GM12892 (cell line): ENCODE measurements at places on chromosomes 12 and 14.

DNA sequence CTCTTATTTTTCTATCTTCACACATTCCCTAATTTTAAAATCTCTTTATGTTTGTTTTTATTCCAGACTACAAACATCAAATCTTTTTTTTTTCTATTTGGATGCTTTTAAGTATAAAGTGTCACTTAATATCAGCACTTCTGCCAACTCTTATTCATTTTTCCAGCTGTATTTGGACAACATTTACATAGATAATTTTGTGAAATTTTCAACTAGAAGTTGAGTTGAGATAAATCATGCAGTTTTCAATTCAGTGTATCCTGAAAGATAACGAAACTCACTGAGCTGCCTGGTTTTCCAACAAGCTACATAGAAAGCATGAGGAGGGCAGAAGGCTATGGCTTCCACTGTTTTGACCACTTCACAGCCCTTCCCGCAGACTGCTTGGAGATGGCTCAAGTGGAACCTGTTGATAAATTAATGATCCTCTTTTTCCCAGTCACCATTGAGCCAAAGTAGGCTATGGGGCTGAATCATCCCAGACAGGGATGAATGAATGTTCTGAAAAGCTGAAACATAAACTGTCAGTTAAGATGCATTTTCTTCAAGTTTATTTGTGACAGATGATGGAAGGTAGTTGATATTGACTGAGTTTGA is 213.9 kb downstream of the RAD51B start:
- no peak for DNase-seq

DNA sequence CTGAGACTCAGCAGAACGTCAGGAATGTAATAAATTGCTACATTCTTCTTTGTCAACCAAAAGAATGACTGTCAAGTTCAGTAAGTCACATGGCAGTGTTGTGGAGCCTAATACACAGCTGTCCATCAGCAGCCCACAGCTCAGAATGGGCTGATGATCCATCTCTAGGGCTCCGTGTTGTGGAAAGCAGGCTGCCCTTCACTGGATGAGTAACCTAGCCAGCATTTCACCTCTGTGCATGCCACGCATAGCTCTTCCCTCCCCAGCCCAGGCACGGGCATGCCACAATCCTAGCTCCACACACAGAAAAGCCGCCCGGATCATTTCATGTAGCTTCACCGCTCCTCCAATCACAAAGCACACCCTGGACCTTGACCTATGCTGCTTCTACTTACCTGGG is 878.0 kb upstream of the TMEM132C start:
- DNase-seq, result no peak

GRCh38 chr12:62279961-62280360 is 19.8 kb downstream of the USP15 start:
- no peak for DNase-seq

DNA sequence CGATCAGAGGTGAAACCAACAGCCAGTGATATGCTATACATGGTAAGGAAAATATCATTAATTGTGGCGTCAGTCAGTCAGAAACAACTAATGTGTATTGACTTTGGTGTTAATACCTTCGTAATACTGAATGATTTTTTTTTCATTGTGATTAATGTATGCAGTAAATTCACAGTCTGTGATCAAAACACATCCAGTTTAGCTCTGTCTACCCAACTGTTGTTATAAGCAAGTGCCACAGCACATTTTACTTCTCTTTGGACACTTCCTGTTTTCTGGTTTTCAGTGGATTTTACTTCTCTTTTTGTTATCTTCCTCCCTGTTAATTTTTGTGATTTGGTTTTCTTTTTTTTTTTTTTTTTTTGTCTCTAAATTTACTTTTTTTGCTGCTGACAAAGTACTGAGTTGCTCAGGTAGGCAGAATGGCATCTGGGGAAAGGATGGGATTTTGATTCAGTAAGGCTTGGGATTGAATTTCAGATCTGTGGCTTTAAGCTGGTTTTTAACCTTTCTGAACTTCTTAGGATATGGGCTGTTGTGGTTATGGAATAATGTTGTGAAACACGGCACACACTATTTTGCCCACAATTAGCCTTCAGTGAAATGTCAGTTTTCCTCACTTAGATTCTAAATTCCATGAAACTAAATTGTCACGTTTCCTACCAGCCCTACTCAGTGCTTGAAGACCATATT is 604 bp downstream of the GLIPR1 start:
- no peak for DNase-seq

DNA sequence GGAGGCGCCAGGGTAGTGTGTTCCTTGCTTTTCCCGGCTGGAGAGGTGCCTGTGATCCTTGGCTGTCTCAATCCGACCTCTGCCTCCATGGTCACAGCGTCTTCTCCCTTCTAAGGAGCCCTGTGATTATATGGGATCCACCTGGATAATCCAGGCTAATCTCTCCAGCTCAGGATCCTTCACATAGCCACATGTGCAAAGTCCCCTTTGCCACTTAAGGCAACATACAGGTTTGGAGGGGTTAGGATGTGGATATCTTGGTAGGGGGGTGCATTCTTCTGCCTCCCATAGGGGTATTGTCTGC is 1.2 kb upstream of the HVCN1 start:
- DNase-seq, result no peak

DNA sequence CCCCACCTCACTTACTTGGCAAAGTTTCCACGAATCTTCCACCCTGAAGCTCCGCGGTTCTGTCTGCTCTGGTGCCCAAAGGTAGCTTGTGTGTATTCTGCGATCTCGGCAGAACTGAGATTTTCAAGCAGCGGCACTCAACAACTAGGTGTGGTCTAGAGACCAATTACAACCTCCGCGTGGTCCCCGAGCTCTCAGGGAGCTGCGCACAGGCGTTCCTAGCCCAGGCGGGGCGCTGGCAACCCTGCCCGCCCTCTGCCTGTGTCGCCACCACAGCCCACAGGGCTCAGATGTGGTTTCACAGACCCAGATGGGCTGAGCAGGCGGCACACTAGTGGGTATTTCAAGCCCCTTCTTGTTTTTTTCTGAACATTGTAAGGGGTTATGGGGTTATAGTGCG is 1.5 kb upstream of the DIABLO start:
- DNase-seq, result no peak

DNA sequence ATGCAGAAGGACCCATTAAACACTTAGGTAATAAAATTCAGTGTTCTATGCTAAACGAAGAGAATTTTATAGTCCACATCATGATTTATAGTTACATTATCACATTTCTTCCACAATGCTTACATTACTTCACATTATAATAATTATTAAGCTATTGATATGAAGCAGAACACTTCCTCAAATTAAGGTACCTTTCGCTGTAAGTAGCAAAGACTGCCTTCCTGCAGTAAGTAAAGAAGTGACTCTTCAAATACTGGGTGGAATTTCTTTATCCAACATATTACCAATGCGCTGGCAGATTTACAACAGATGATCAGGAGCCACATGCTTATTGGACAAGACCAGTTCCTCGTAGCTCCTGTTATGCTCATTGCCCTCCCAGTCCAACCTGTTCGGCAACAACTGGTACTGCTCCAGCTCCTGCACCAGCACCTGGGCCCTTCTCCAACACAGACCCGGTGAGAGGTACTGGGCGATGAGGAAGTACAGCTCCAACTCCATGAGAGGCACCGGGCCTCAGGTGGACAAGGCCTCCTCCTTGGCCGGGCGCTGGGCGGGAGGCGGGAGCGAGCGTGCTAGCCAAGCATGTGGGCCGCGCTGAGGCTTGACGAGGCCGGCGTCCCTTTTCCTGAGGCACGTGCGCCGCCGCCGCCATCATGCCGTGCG is 210.7 kb upstream of the ATP2B1 start:
- DNase-seq, result no peak

GRCh38 chr12:6336889-6337853 is 4.7 kb downstream of the TNFRSF1A start:
- no peak for DNase-seq

- no peak for DNase-seq
These were observed 93.3 kb upstream of the RIC8B start for GRCh38 chr12:106681210-106681609.

DNA sequence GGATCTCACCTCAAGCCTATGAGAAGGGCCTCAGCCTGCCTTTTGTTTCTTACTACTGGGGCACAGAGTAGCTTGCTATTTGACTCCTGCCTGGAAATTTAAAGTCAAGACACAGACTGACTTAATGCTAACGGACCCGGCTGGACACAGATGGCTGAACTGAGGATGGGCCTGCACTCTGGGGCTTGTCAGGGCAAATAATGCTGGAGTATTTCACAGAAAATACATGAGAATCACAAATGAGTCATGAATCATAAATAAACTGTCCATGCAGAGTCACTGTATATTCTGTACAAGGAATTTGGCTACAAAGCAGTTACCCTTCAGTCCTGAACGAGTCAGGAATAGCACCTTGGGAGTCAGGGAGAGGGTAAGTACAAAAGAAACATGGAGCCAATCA is 683.2 kb upstream of the FOXG1 start:
- DNase-seq, result no peak

- no peak for DNase-seq
These were observed 7.8 kb upstream of the EGLN3 start for GRCh38 chr14:33958605-33959226.

- DNase-seq, result no peak
These were observed 84.4 kb downstream of the ACADS start for GRCh38 chr12:120810021-120810420.

- DNase-seq, result no peak
These were observed 390.6 kb downstream of the PAWR start for GRCh38 chr12:79300199-79300568.
